ENCODE measurements at places on chromosomes 7 and 10.

DNA sequence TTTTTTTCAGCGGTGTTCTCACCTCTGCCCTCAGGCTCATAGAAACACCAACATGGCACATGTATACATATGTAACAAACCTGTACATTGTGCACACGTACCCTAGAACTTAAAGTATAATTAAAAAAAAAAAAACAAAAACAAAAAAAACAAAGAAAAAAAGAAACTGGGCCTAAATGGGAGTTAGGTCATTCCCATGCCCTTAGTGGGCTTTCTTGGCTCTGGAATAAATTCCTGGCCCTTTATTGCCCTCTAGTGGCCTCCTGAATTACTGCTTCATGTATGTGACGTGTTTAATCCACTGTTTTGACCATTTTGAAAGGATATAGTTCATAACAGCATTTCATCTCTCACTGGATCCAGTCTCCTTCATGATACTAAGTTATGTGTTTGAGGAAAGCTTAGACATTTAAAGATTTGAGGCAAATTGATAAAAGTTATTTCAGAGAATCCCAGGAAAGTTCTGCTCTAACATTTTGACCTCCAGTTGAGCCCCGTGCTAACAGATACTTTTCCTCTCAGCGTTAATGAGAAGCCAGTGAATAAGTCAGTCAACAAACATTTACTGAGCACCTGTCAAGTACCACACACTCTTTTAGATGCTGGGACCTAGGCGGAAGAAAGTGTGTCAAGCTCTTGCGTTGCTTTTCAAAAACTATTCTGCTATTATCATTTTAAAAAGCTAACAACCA lies 54.7 kb upstream of the SYPL1 start:
- no peak for DNase-seq

GRCh38 chr10:118873738-118874105 lies 119.0 kb upstream of the CACUL1 start:
- DNase-seq, result no peak

DNA sequence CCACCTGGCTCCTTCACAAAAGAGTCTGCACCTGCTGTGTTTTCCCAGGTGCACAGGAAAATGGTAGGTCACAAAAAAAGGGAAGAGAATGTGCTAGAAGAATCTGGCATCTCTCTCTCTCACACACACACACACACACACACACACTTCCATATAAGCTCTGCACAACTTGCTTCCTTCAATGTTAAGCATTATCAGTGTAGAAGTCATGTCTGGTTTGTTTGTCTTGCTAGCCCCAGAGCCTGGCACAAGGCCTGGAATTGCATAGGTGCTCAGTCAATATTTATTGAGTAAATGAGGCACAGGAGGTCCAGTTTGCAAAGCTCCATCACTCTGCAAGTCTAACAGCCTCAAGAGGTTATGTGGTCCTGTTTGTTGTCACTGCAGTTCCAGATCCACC lies 867.3 kb upstream of the AUTS2 start:
- DNase-seq, result no peak

DNA sequence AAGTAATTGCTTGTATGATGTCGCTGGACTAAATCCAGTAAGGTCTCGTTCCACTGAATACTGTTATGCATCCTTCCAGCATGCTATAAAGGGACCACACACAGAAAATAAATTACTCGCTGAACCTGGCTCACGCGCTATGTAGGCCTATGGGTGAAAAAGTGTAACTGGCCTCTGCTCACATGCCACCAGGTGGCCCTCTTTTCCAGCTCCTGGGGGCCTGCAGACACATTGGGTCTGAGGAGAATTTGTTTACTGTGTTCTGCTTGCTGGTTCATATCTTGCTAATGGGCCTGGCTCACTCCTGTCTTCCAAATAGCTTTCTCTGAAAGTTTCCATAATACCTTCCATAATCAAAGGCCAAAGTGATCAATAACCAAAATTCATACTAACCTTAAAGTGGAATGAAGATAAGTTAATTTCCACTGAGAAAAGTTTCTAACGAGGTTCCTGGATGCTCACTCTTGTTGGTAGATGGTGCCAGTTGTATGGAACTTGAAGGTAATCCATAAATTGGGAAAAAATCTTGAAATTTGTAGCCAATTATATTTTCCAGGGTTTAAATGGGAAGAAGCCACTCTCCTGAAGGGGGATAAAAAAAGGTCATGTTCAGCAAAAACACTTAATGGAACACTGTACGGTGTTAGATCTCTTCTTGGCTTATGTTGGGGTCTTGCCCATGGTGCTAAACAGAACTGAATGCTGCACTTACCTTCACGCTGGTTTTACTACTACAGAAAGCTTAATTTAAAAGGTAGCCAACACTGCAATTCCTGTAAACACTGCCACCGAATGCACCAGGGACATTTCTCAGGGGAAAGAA lies 27.0 kb upstream of the ZPBP start:
- DNase-seq, result peak; percentile 43

DNA sequence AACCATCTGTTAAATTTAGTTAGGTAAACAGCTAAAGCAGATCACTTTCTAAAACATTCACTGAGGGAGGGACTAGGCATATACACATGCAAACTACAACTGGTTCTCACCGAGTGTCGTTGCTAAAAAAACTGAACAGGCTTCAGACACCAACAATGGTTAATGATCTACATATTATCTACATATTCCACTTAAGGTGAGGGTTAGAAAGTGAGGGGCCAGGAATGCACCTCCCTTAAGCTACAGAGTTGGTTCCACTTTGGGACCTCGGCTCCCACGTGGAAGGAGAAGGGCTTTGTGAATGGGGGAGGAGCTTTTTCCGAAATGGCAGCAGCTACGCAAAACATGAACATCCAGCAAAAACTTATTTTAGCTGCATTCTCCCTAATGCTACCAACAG lies 5.8 kb downstream of the CTBP2 start:
- DNase-seq, result no peak

DNA sequence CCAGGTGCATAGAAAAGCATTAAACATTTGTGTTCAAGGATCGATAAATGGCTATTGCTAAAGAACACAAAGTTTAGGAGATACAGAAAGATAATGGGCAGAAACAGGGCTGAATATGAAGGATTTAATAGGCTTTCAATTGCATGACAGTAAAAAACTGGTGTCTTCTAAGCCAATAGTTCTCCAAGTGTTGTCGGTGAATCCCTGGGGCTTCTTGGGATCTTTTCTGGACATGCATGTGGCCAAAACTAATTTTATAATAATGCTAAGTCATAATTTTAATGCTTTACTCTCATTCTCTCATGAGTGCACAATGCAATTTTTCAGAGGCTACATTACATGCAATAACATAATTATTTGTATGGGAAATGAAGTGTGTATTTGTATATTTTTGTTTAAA lies 521.1 kb upstream of the ANKRD30A start:
- DNase-seq, result no peak

- no peak for DNase-seq
These were observed 540.6 kb upstream of the TEX47 start for GRCh38 chr7:89336121-89336520.

- DNase-seq, result no peak
These were observed 26.5 kb downstream of the GTF2IRD1 start for GRCh38 chr7:74479961-74480829.

DNA sequence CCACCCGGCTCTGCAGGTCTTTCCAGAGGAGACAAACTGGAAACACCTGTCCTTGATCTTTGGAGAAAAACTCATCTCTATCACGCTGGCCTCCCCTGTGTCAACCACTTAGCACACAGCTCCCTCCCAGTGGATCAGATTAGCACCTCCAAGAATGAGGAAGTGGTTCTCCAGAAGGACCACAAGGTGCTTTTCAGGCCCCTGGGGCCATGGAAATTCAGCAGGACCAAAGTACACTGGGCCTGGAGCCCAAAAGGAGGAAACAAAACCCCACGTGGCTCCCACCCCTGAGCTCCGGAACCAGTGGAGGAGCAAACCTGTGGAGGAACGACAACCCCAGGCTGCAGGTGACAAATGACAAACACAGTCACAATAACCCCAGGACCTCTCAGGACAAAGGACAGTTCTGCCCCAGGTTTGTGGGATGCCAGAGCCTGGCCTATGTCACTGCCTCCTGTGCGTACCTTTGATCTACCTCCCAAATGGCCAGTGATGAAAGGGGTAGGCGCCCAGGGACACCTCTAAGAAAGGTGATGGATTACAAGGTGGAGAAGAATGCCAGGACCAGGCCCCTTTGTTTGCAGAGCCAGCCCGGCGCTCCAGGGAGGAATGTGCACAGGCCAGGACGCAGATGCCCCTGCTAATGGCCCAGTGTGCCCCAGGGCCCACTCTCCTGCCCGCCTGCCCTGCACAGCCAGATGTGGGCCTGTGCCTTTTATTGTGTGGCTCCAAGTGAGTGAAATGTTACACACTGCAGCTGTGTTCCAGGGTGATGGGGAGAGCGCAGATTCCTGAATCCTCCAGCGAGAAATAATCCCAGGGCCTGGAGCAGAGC lies 5.7 kb downstream of the TNS3 start:
- DNase-seq, result no peak

- DNase-seq, result no peak
These were observed 157.2 kb upstream of the INSYN2A start for GRCh38 chr10:127353544-127353943.

DNA sequence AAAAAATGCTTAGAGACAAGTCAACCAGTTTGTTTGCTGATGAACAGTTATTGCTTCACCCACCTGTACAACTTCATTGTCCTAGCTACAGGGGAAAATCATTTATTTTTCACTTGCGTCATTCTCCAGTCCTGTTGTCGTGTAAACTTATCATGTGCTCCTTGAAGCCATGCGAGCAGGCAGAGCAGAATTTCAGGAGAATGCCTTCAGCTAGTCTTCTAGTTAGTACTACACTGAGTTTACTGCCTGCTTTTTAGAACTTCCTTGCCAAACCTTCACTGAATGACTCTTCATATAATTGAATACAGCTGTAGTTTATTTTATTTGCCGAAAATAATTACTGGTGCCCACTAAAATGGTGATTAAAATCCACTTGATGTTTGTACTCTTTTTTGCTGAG lies 15.6 kb downstream of the RPA3 start:
- no peak for DNase-seq

GRCh38 chr7:158432369-158433341 lies 155.0 kb downstream of the PTPRN2 start:
- no peak for DNase-seq

- DNase-seq, result no peak
These were observed 85.0 kb downstream of the LRRN3 start for GRCh38 chr7:111175908-111176441.

DNA sequence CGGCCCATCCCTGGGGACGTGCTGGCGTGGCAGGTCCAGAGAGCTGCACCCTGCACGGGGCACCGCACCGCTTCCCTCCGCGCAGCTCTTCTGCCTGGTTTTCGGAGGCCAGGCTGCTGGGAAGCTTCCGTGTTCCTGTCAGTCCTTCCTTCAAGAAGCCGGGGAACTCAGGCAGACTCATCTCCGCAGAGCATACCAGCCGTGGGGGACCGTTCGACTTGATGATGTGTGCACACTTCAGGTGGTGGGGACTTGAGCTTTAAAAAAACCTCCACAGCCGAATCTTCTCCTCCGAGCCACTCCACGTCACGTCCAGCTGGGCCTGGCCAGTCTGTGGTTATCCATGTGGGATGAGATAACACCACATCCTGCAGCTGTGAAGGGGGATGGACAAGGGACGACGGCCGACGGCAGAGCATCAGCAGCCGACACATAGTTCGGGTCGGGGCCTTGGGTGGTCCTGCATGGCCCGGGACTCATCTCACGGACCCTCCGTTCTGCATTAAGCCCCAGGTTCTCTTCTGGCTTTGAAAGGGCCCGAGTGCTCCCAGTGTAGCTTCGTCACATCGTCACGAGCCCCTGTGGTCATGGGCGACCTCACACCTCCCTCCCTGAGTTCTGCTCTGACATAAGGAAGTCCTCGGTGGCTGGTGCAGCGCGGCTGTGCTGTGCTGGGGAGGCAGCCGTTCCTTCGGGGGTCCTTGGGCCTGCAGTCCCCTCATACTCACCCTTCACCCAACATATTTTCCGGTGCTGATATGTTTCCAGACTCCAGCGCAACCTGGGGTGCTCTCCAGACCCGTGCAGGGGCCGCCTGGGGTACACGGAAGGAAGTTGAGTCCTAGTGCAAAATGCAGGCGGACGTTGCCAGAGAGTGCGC lies 4.5 kb upstream of the BHLHA15 start:
- DNase-seq, result no peak

DNA sequence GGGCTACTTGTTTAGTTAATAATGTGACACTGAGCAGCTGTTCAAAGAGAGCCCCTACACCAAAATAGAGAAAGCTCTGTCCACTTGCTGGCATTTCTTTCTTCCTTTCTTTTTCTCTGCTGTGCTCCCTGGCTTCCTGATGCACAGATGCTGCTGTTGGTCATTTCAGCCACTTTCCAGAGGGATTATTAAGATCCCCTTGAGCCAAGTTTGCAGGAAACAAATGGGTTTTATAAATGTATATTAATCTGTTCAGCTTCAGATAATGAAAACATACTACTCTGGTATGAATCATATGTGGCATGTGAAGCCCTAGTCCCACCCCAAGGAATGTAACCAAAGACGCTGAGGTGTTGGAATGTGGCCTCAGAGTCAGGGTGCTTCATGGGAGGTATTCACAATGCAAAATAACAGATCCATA lies 638.2 kb upstream of the FZD8 start:
- DNase-seq, result no peak

DNA sequence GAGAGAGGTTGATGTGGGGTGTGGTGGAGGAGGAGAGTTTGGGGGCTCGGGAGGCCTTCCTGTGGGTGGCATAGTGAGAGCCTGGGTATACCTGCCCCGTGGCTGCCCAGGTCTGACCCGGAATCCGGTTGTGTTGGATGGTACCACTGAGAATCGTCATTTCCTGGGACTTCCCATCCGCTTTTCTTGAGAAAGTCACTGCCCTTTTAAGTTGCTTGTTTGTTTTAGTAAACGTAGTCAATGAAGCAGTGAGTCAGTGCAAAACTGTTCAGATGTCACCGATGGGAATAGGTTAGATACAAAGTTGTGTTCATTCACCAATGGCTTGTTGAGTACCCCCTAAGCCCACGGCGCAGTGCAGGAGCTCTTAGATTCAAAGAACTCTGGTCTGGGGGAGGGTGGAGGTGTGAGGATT lies 285.8 kb downstream of the CAMK1D start:
- peak; percentile 32 for DNase-seq

- DNase-seq, result no peak
These were observed 19.5 kb downstream of the LRMDA start for GRCh38 chr10:75450644-75451640.

DNA sequence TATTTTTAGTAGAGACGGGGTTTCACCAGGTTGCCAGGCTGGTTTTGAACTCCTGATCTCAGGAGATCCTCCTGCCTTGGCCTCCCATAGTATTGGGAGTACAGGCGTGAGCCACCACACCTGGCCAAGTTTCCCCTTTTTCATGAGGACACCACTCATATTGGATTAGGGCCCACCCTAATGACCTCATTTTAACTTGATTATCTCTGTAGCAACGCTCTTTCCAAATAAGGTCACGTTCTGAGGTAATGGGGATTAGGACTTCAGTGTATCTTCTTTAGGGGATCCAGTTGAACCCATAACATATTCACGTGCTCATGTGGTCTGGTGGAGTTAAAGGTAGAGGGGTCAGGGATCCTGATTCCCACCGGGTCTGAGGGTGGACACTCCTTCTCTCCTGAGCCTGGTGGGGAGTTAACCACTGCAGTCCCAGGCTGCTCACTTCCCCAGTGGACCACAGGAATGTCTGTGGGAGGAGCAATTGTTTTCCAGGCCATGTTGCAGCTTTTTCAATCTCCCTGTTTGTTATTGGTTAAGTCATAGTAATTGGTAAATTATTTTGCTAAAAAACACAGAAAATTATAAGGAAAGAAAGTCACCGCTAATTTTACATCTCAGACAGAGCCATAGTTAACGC lies 130.5 kb downstream of the GRK5 start:
- DNase-seq, result no peak
